ENCODE measurements at places on chromosomes 6 and 20.

GRCh38 chr6:138800377-138801150 lies 4.7 kb downstream of the ECT2L start:
- no peak for DNase-seq

DNA sequence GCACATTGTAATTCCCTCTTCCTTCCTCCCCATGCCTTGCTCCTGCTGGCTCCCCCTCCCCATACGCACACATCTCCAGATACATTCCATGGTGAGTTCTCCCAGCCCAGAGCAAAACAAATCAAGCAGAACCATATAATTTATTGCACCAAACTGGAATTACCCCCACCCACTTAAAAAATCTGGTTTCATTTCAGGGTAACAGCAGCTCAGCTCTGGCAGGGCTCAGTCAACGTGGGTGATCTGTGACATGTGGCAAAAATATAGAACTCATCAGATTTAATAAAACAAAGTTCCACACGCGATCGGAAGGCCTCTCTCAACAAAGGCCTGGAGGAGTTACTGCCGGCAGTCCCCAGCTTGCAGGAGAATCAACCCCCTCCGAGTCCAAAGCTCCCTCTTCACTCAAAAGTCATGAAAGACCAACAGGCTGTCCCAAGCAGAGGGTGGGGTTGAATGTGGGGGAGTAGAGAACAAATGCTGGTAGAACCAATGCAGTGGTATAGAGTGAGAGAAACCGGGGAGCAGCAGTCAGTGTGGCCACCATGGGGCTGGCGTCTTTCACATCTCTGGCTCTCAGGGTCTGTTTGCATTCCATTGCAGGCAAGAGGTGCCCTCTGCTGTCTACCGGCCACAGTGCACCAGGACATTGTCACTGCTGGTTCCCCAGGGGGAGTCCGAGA lies 323.3 kb upstream of the NT5E start:
- peak; percentile 75 for DNase-seq

DNA sequence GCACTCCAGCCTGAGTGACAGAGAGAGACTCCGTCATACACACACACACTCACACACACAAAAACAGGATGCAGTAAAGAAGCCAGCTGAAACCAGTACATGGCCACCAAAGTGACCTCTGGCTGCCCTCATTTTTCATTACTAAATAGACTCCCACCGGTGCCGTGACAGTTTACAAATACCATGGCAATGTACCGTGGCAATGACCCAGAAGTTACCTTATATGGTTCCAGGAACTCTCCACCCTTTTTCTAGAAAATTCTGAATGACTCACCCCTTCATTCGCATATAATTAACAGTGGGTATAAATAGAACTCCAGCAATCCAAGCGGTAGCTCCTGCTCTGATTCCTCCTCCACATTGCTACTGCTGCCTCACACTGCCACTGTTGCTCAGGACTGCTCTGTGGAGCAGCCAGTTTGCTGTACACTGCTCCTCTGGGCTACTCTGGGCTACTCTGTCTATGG lies 57.7 kb downstream of the SNX5 start:
- DNase-seq: peak; percentile 70

DNA sequence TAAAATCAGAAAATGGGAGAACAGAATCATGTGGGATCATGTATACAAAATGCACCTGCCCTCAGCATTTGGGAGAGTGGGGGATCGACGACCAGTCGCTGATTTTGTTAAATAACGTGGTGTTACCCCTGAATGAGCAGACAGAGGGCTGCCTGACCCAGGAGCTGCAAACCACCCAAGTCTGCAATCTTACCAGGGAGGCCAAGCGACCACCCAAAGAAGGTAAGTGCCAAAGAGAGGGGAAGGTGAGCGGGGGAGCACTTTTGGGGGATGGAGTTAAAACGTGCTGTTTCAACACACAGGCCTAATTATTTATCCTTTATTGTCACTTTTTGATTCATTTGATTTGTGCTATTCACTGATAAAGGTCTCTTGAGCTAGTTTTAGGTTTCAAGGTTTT lies 4.1 kb downstream of the ADGRB3 start:
- no peak for DNase-seq

- DNase-seq: no peak
Observed at GRCh38 chr6:129264480-129265045, 381.6 kb downstream of the LAMA2 start.

Measured in tongue (tissue), 3 donors.